ENCODE measurements at places on chromosomes 4 and X. TPM values are rescaled to one million over a fixed set of nuclear protein-coding genes. Genes with fewer than 3 reads are reported as not detected.
A peak's percentile ranks its signal among the peaks of the same experiment; 100 is the strongest.

Gene LSM6
- total RNA-seq: 37.0 TPM

GRCh38 chr4:182492423-182492822 is 249.2 kb downstream of the TENM3 start:
- H3K27me3 ChIP-seq: no peaks in the 10 kb centered on the region
- H3K4me1 ChIP-seq: peaks cover 21% of the 10 kb centered on the region
- H3K36me3 ChIP-seq: peaks cover 2% of the 10 kb centered on the region

DNA sequence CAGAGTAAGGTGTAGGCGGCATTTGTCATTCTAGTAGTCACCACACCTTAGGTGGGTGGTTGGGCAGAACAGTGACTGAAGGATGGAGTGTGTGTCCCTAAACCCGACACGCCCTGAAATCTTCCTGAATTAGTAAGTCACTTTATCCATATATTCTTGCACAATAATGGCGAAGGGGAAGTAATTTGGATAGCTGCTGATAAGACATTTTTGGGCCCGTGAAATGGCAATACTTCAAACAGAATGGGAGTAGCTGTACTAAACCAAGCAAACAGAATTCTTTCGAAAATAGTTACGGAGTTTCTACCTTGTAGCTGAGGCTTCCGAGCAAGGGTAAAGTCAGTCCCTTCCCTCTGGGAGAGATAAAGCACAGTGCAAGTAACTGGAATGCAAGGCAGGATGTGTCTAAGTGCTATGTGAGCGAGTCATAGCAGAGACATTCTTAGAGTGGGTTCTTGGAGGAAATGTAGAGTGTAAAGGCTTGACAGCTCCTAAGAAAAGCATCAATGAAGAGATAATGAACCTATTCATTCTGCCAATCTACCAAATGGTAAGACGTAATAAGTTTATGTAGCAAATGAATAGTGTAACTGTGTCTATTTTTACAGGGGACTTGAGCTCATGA is 72.8 kb downstream of the CLCN5 start:
- no peak for DNase-seq
- H3K27ac ChIP-seq: peak overlapping the region; percentile 5
- H3K36me3 ChIP-seq: no peaks in the 10 kb centered on the region
- H3K27me3 ChIP-seq: no peaks in the 10 kb centered on the region
- no peak overlapping the region for H3K4me3 ChIP-seq

Gene GYG2
- 62.8 TPM for total RNA-seq

GRCh38 chrX:47498411-47498810 is 15.4 kb upstream of the ZNF41 start:
- H3K27ac ChIP-seq: no peak overlapping the region
- DNase-seq: no peak

- no peak overlapping the region for H3K4me3 ChIP-seq
- H3K27ac ChIP-seq: no peak overlapping the region
- H3K36me3 ChIP-seq: no peaks in the 10 kb centered on the region
- H3K27me3 ChIP-seq: no peaks in the 10 kb centered on the region
- no peak for DNase-seq
Observed at GRCh38 chrX:105653891-105654290, 168.4 kb upstream of the NRK start.

Gene TMA16
- total RNA-seq: 37.0 TPM

DNA sequence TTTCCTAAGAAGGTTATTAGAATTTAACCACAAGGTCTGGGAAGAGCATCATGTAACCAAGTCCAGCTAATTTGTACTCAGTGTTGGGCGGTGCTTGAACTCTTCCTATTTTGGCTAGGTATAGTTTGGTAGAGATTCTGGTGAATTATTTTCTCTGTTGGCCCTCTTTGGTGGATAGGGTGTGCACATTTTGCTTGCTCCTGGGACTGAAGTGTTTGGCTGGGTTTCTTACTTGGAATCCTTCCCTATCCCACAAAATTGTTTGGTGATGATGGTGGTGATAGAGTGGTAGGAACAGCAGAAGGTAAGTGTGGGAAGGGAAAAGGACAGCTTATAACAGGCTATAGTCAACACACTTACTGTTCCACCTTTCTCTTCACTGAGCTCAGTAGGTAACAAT is 194.8 kb upstream of the GPC4 start:
- no peak for DNase-seq
- no peaks in the 10 kb centered on the region for H3K27me3 ChIP-seq
- peaks cover 4% of the 10 kb centered on the region for H3K4me1 ChIP-seq
- no peak overlapping the region for H3K4me3 ChIP-seq

- DNase-seq: no peak
- H3K27me3 ChIP-seq: no peaks in the 10 kb centered on the region
- H3K4me1 ChIP-seq: no peaks in the 10 kb centered on the region
- no peak overlapping the region for H3K4me3 ChIP-seq
- no peak overlapping the region for H3K27ac ChIP-seq
Observed at GRCh38 chr4:163866728-163867315, 372.3 kb downstream of the TMA16 start.

GRCh38 chr4:38177641-38178391 is 217.6 kb downstream of the PTTG2 start:
- no peak overlapping the region for H3K4me3 ChIP-seq
- no peak overlapping the region for H3K27ac ChIP-seq
- no peak for DNase-seq
- H3K27me3 ChIP-seq: no peaks in the 10 kb centered on the region
- H3K36me3 ChIP-seq: no peaks in the 10 kb centered on the region
- peaks cover 34% of the 10 kb centered on the region for H3K4me1 ChIP-seq

DNA sequence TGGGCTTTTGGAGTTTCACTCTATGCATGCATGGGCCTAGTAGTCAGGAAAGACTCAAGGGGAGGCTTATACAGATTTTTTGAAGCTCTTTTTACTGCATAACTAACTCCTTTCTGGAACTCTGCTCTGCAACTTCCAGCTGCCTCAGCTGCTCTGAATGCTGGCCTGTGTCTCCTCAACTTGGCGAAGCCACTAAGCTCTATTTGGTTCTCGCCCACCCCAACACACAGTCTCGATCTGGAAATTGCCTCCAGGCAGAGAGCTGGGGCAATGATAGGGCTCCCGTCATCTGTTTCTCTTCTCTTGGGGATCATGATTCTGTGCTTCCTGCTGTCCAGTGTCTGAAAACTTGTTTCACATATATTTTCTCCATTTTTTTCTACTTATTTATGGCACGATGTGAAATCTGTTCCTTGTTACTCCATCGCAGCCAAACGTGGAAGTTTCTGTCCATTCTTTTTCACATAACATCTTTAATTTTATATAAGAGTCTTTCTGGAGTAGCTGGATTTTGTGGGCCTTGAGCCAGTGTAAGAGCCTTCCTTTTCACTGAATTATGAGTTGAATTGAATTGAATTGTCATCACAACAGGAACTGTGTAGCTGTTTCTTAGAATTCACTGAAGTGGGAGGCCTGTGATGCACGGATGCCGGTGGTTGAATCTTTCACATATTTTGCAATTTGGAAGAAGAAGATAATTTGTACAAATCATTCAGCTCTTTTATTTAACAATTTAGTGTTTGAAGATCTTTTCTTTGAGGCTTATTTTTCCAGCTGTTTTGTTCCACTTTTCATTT is 9.0 kb downstream of the ZNF275 start:
- H3K27me3 ChIP-seq: no peaks in the 10 kb centered on the region
- H3K36me3 ChIP-seq: peaks cover 45% of the 10 kb centered on the region
- H3K4me3 ChIP-seq: no peak overlapping the region
- no peaks in the 10 kb centered on the region for H3K4me1 ChIP-seq

DNA sequence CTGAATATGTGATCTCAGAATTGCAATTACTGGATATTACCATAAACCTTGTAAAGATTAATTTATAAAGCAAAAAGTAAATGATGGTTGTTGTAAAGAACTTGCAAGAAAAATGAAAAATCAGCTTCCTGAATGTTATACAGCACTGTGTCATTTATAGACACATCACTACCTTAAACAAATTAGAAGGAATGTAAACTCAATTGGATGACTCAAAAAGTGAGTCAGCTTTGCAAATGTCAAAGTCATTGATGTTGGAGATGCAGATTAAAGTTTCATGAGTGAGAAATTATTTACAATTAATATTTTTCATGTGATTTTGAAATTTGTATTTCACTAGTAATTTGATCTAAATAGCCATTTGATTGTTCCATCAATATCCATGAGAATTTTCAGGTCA is 193.2 kb downstream of the RAPGEF2 start:
- no peak for DNase-seq
- no peaks in the 10 kb centered on the region for H3K27me3 ChIP-seq
- no peaks in the 10 kb centered on the region for H3K36me3 ChIP-seq
- H3K27ac ChIP-seq: no peak overlapping the region
- peaks cover 18% of the 10 kb centered on the region for H3K4me1 ChIP-seq
- H3K4me3 ChIP-seq: no peak overlapping the region

DNA sequence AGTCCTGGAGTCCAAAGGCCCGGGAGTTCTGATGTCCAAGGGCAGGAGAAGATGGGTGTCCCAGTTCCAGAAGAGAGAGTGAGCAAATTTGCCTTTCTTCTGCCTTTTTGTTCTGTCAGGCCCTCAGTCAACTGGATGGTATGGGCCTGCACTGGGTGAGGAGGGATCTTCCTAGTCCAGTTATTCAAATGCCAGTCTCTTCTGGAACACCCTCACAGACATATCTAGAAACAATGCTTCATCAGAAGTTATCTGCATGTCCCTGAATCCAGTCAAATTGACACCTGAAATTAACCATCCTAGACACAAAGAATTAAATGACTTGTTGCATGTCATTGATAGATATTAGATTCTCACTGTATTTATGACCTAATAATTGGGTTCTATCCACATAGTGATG is 48.5 kb upstream of the TSPAN5 start:
- H3K36me3 ChIP-seq: no peaks in the 10 kb centered on the region
- H3K27ac ChIP-seq: no peak overlapping the region
- no peak for DNase-seq
- peaks cover 3% of the 10 kb centered on the region for H3K4me1 ChIP-seq
- H3K27me3 ChIP-seq: no peaks in the 10 kb centered on the region

- DNase-seq: no peak
- no peak overlapping the region for H3K27ac ChIP-seq
- H3K27me3 ChIP-seq: peaks cover 47% of the 10 kb centered on the region
- no peak overlapping the region for H3K4me3 ChIP-seq
Observed at GRCh38 chrX:19107035-19107434, 15.2 kb downstream of the ADGRG2 start.

Gene NSUN7
- total RNA-seq: 22.4 TPM

DNA sequence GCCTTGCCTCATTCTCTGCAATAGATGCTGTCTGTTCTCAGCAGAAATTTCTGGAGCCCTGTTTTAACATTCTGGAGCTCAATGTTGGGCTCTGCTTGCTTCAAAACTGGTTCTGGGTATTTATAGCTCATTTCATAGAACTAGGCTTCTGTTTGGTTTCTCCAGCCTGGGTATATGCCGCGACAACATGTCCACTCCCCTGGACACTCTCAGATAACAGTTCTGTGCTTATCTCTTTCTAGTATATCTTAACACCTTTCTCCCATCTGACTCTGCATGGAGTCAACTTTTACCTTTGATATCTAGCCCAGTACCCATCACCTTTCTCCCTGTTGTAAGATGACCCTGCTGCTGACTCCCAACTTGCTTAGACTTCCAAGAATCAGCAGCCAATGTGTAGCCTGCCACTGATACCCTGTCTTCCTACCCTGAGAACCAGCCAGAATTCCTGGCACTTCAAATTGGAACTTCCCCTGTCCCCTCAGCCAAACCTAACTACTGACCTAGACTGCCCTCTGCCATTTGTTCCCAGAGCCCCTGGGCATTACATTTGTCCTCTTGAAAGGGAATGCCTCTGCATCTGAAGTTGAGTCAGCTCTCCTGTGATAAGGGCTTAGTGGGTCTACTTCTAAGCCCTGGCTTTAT is 20.6 kb downstream of the PAGE1 start:
- no peaks in the 10 kb centered on the region for H3K4me1 ChIP-seq
- peaks cover 5% of the 10 kb centered on the region for H3K27me3 ChIP-seq
- no peak overlapping the region for H3K4me3 ChIP-seq
- no peaks in the 10 kb centered on the region for H3K36me3 ChIP-seq
- no peak overlapping the region for H3K27ac ChIP-seq
- no peak for DNase-seq

Gene MAGEA2
- total RNA-seq: not detected

Gene IGSF1
- 8.8 TPM for total RNA-seq

Gene SEC24D
- total RNA-seq: 87.6 TPM

Gene FHIP1A
- 13.9 TPM for total RNA-seq

DNA sequence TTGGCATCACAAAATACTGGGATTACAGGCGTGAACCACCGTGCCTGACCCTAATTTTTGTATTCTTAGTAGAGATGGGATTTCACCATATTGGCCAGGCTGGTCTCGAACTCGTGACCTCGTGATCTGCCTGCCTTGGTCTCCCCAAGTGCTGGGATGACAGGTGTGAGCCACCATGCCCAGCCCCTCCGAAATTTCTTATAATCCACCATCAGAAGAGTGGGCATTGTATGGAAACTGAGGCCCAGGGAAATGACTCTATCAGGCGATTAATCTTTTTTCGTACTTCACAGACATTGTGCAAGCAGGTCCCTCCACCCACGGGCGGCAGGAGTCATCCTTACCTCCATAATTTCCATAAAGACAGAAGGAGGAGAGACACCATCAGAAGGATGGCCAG is 16.0 kb downstream of the CRLF2 start:
- H3K4me3 ChIP-seq: no peak overlapping the region
- H3K4me1 ChIP-seq: no peaks in the 10 kb centered on the region
- H3K36me3 ChIP-seq: no peaks in the 10 kb centered on the region
- no peak for DNase-seq

DNA sequence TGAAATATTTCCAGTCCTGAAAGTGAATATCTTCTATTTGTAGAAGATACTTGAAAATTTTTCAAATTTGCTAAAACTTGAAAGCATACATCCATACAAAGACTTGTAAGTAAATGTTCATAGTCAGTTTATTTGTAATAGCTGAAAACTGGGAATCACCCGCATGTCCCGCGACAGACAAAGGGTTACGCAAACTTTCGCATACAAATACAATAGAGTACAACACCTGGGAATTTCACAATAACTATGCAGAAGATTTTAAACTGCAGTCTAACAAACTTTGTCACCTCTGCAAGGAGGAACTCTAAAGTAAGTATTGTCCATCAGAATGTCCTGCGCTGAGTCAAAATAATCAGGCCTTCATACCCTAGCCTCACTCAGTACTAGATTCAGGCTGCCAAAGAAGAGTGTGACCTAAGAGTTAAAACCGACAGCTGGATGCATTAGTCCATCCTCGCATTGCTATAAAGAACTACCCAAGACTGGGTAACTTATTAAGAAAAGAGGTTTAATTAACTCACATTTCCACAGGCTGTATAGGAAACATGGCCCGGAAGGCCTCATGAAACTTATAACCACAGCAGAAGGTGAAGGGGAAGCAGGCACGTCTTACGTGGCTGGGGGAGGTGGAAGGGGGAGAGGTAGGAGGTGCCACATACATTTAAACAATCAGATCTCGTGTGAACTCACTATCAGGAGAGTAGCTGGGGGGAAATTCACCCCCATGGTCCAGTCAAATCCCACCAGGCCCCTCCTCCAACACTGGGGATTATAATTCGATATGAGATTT is 60.4 kb downstream of the MMRN1 start:
- no peaks in the 10 kb centered on the region for H3K36me3 ChIP-seq
- H3K27me3 ChIP-seq: peaks cover 4% of the 10 kb centered on the region
- no peak overlapping the region for H3K4me3 ChIP-seq

- no peak for DNase-seq
- H3K27me3 ChIP-seq: no peaks in the 10 kb centered on the region
- no peak overlapping the region for H3K27ac ChIP-seq
- no peaks in the 10 kb centered on the region for H3K4me1 ChIP-seq
- H3K4me3 ChIP-seq: no peak overlapping the region
Observed at GRCh38 chrX:1190596-1191145, 21.8 kb downstream of the CRLF2 start.

GRCh38 chrX:140480765-140481164 is 24.1 kb downstream of the SOX3 start:
- H3K27me3 ChIP-seq: peaks cover 8% of the 10 kb centered on the region
- no peaks in the 10 kb centered on the region for H3K36me3 ChIP-seq
- DNase-seq: no peak
- no peaks in the 10 kb centered on the region for H3K4me1 ChIP-seq
- H3K4me3 ChIP-seq: no peak overlapping the region
- no peak overlapping the region for H3K27ac ChIP-seq

All from mesothelial cell of epicardium (in vitro differentiated cells).